ENCODE measurements at places on chromosomes 2 and 18.

- DNase-seq = no peak
These were observed 81.0 kb upstream of the BCL11A start for GRCh38 chr2:60634438-60634837.

GRCh38 chr2:187169864-187170263 is 278.2 kb downstream of the CALCRL start:
- no peak for DNase-seq

GRCh38 chr2:110998311-110998710 is 122.4 kb upstream of the BCL2L11 start:
- no peak for DNase-seq

- DNase-seq = no peak
These were observed 294.7 kb upstream of the LRP1B start for GRCh38 chr2:142425551-142425950.

DNA sequence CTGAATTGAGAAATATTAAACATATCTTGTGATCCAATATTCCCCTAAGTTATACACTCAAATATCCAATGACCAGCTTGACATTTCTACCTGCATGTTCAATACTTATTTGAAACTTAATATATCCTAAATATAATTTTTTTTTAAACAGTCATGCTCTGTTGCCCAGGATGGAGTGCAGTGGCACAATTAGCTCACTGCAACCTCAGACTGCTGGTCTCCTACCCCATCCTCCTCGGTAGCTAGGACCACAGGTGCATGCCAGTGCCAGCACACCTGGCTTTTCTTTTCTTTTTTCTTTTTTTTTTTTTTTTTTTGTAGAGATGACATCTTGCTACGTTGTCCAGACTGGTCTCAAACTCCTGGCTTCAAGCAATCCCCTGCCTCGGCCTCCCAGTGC is 4.2 kb downstream of the KYNU start:
- DNase-seq = no peak

GRCh38 chr2:10481055-10481665 is 33.0 kb upstream of the ODC1 start:
- DNase-seq = no peak

DNA sequence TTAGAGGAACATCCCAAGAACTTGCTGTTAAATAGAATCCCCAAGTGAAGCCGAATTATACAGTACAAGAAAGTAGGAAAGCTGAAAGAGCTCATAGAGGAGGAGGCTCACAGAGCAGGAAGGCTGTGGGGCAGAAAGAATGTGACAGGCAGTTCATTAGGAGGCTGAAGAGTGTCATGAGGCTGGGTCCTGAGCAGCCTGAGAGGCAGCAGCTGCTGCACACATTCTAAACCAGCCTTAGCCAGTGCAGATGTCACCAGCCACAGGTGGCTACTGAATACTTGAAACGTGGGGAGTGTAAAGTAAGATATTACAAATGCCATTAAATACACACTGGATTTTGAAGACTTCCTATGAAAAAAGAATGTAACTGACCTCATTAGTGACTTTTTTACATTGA is 490.2 kb upstream of the KLHL29 start:
- DNase-seq = no peak

DNA sequence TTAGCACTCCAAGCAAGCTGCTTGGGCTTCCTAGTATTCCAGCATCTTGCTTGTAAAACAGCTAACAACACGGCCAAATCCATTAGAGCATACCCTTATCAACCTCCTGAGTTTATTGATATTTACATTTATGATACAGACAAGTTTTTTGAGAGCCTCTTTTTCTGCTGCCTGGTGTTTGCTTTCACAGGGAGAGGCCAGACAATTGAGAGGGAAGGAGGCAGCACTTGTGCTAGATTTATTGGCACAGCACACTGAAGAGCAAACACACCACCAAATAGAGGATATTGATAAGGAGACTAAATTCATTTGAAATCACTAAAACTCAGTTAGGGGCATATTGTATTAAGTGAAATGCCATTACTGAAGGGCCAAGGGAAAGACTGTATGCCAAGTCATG is 1142.3 kb upstream of the FANCL start:
- no peak for DNase-seq

DNA sequence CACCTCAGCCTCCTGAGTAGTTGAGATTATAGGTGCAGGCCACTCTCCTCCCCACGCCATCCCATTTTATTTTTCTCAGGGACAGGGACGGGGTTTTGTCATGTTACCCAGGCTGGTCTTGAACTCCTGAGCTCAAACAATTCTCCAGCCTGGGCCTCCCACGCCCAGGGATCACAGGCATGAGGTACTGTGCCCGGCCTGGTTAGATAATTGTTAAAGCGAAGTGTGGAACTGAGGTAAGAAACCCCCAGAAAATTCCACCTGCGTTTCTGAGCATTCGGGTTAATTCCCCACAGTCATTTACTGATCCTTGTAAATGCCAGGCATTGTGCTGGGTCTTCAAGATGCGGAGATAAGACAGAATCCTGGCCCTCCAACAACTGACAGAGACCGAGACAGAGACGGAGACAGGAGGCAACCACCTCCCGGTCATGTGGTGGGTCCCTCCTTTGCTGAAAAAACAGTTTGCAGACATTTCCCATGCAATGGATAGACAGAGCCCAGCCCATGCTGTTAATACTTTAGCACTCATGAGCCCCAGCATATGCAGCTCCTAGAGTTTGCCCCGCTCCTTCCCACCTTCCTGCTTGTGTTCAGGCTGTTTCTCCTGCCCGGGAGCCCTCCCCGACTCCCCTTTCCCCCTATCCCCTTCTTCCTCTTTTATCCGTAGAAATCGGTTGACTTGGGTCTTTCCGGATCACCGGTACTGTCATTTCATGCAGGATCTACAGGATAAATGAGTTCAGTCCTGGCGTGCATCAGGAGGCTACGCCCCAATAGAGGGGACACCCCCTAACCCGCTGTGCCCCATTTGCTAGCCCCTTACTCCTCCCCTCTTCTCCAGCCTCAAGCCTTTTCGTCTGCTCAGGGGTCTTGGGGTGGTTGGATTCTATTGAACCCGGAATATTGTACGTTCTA is 1.6 kb upstream of the RHOB start:
- no peak for DNase-seq

GRCh38 chr2:240732184-240732583 is 40.5 kb downstream of the AQP12A start:
- no peak for DNase-seq

GRCh38 chr2:63189026-63189425 is 138.4 kb downstream of the OTX1 start:
- peak; percentile 40 for DNase-seq

- no peak for DNase-seq
These were observed 204.1 kb downstream of the CTIF start for GRCh38 chr18:48742706-48743475.

DNA sequence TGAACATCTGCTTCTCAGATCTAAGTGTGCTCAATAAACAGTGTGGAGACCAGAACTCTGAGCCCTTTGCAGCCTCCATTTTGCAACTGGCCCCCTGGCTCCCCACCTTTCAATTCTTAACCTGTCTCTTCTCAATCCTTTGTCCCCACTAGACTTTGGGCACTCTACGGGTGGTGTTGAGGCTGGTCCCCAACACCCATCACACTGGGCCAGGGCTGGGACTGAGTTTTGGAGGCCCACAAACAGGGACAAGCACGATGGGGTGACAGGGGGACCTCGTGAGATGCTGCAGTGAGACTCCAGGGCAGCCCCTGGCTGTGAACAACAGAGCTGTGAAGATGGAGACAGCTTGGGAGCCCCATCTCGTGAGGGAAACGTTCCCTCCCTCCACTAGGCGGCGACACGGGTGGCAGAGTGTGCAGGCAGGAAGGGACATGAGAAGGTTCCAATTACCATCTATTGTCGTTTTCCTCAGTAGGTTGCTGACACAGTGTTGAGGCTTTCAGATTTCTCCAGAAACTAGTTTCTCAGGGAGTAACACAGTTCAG is 1.2 kb downstream of the ANKMY1 start:
- peak; percentile 49 for DNase-seq

DNA sequence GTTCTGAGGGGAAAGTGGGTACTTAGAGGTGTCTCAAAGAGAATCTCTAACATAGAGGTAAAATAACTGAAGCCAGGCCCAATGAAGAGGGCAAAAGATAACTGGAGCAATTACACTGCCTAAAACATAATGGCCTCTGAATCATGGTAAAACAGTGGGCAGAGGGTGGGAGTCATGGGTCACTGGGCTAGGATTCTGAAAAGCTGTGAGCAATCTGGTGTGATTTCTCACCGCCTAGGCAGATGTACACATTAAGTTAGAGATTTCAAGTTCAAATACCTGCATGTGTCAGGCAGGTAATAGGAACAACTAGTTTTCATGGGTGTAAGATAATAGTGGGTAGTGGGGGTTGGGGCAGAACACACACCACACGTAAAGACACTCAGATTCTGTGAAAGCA is 45.6 kb downstream of the INSIG2 start:
- no peak for DNase-seq

DNA sequence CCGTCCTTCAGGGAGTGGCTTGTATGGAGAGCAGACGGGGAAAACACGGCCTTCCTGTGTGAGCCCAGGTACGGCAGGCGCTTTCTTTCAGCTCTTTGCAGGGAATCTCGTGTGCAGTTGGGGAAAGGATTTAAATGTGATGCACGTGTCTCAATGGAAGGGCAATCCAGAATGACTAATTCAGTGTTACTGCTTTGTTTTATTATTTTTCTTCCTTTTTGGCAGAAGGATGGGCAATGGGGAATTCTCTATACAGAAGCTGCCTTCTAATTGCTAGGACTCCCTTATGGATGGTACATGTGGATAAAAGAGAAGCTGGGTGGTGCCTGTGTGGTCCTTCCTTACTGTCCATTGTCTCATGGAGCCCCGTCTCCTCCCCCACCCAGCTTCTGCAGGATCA is 107.4 kb downstream of the WDSUB1 start:
- no peak for DNase-seq

GRCh38 chr2:72891091-72891818 is 4.0 kb downstream of the SPR start:
- DNase-seq = no peak

GRCh38 chr2:63050334-63051041 is at the start of gene OTX1:
Gene OTX1 (plus strand): TSS chr2:63050830. CDS start chr2:63052991, 2,161 bp downstream.
- DNase-seq = peak; percentile 84

DNA sequence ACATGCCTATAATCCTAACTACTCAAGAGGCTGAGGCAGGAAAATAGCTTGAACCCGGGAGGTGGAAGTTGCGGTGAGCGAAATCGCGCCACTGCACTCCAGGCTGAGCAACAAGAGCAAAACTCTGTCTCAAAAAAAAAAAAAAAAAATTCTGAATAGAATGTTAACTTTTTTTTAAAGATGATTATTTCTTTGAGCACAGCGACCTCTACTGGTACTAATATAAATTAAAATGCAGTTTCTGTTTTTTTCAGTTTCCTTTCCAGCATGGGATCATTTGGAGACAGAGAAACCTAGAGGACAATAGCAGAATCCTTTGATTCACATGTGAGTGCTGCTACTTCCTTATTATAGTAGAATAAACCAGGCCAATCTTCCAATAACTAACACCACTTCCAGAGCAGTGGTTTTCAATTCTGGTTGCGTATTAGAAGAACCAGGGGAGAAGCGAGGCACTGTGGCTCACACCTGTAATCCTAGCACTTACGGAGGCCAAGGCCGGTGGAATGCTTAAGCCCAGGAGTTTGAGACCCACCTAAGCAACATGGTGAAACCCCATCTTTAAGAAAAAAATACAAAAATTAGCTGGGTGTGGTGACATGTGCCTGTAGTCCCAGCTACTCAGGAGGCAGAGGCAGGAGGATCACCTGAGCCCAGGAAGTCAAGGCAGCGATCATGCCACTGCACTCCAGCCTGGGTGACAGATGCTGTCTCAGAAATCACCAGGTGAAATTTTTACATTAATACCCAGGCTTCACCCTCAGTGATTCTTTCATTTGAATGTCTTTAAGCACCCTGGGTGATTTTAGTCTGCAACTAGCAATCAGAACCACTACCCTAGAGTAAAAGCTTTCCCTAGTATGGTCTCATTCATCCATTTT is 10.1 kb downstream of the SRSF7 start:
- DNase-seq = peak; percentile 60

DNA sequence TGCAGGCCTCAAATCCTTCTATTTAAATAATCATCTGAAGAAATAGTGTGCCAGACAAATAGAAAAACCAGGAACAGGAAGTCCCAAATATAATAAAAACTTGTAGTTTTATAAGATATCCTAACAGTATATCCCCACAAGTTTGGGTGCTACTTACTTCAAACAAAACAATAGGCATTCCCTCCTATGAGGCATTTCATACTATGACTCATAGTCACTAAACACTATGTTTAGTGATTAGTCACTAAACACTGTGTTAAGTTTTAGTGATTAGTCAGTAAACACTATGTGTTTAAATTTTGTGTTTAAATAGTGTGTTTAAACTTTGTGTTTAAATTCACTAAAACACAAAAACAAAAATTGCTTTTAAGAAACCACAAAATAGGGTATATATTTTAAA is 407.0 kb upstream of the CDH19 start:
- DNase-seq = peak; percentile 29

- DNase-seq = no peak
These were observed 362.3 kb downstream of the FBXO15 start for GRCh38 chr18:73785300-73785699.

- DNase-seq = no peak
These were observed 9.3 kb upstream of the MTCL1 start for GRCh38 chr18:8695932-8696517.

DNA sequence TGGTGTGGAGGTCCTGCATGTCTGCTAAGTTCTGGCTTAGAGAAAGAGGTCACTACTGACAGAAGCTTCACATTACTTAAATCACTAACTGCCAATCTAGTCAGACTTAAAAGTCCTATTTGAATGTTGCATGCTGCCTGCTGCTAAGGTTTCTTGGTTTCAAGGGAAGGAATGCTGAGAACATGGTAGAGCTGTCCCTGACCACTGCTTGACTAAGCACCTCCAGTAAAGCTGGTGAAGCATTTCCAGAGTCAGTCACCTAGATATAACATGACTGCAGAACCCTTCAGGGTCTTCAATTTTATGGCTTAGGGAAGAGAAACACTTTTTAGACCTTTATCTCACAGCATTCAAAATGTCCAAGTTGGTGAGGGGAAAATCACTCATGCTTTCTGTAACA is 2178.3 kb upstream of the PIK3C3 start:
- peak; percentile 29 for DNase-seq

- no peak for DNase-seq
These were observed 238.2 kb downstream of the GCA start for GRCh38 chr2:162581959-162582798.

DNA sequence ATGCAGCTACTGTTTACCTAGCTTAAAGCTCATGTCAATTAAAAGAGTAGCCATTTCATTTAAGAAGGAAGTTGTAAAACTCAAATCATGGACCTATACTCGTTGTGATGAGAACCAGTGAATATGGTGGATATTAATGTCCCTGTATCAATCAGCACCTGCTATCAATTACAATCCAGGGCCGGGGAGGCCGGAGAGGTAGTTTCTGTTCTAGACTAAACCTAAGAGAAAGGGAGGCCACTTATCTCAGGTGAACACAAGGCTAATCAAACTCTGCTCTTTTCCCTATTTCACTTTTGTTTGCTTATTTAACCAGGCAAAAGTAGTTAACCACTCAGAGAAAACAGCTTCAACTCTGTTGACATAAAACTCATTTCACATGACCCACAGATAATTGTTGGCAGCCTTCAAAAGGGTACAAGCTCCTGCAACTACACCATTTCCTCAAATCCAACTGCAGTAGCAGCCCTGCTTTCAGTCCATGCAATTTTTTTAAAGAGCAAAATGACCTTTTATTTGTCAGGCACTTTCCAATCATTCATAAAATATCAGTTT is 27.8 kb upstream of the SLC9A2 start:
- DNase-seq = no peak
